ENCODE measurements at places on chromosomes 16 and 17. TPM values are rescaled to one million over a fixed set of nuclear protein-coding genes. Genes with fewer than 3 reads are reported as not detected.

GRCh38 chr17:2749784-2750181, 331 bp upstream of the CCDC92B start:
- H3K27ac ChIP-seq = no peak overlapping the region
- H3K4me3 ChIP-seq = no peak overlapping the region
- peaks cover 3% of the 10 kb centered on the region for H3K4me1 ChIP-seq
- H3K36me3 ChIP-seq = no peaks in the 10 kb centered on the region

- H3K27ac ChIP-seq = no peak overlapping the region
- peaks cover 15% of the 10 kb centered on the region for H3K27me3 ChIP-seq
- H3K4me3 ChIP-seq = no peak overlapping the region
- peaks cover 6% of the 10 kb centered on the region for H3K4me1 ChIP-seq
- DNase-seq = no peak
Measured at GRCh38 chr16:56525236-56525635, 5.4 kb upstream of the BBS2 start.

- no peak overlapping the region for H3K27ac ChIP-seq
- peaks cover 20% of the 10 kb centered on the region for H3K27me3 ChIP-seq
- H3K36me3 ChIP-seq = peaks cover 13% of the 10 kb centered on the region
- no peak for DNase-seq
Measured at GRCh38 chr17:16351831-16352230, 1.4 kb downstream of the CENPV start.

DNA sequence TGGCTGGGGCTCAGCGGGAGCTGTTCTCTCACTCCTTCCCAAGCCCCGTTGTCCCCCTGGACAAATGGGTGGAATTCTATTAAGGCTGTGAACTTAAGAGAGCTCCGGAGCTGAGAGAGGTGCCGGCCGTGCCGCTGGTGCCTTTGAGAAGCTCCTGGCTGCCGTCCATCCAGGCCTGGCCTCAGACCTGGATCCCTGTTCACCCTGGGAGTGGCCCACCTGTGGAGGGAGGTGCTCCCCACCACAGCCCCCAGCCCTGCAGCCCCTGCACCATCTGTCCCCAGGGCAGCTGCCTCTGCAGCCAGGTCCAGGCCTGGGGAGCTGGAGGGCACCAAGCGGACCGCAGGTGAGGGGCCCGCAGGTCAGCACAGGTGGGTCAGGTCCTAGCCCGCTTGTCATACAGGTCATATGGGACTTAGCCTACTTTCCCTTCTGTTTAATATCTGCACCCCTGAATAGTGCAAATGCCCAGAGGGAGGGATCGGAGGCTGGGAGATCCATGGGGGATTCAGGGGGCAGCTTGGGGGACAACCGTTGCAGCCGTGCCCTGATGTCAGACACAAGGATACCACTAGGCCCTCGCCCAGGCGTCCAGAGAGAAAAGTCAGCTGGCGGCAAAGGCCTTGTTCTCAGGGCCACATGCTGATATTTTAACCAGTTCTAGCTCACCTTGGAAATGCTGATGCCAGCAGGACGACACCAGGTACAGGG, 15.2 kb upstream of the METRNL start:
- H3K27ac ChIP-seq = no peak overlapping the region
- H3K27me3 ChIP-seq = peaks cover 5% of the 10 kb centered on the region
- DNase-seq = peak; percentile 11
- H3K36me3 ChIP-seq = no peaks in the 10 kb centered on the region
- H3K4me3 ChIP-seq = no peak overlapping the region

Gene ZSCAN32
- 18.3 TPM for total RNA-seq
